ENCODE measurements at places on chromosomes 16 and 17.

- no peak for DNase-seq
Observed at GRCh38 chr17:9192010-9192409, 170.7 kb downstream of the NTN1 start.

DNA sequence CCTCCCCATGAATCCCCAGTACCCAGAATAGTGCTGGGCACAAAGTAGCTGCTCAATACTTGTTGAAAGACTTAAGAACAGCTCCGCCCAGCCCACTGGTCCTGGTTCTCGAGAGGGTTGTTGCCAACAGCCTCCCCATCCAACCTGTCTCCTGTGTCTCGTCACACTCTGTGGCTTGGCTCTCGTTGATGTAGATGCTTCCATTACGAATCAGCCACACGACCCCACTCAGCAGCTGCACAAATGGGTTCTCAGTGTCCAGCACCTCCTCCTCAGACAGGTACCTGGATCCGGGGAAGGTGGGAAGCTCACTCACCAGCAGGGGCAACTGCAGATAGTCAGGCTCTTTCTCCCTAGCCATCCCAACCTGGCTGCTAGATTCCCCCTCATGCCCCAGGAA is 2.1 kb downstream of the NAGPA start:
- DNase-seq, result no peak

GRCh38 chr16:79517156-79517555 is 83.4 kb downstream of the MAF start:
- DNase-seq, result no peak

- no peak for DNase-seq
Observed at GRCh38 chr17:68993112-68993511, 37.9 kb upstream of the ABCA8 start.

- no peak for DNase-seq
Observed at GRCh38 chr17:64138441-64138840, 8.5 kb upstream of the ERN1 start.

DNA sequence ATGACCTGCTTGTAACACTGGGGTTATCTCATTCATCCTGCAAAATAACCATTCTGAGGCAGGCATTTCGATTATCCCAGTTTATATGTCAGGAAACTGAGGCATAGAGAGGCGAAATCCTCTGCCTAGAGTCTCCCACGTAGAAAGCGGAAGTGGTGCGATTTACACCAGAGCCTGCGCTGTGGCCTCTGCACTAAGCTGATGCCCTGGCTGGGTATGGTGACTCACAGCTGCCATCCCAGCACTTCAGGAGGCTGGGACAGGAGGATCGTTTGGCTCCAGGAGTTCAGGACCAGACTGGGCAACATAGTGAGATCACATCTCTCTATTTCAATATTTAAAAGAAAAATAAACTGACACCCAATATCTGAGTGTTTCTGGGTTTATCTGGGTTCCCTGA is 59.3 kb upstream of the BCO1 start:
- DNase-seq, result no peak

DNA sequence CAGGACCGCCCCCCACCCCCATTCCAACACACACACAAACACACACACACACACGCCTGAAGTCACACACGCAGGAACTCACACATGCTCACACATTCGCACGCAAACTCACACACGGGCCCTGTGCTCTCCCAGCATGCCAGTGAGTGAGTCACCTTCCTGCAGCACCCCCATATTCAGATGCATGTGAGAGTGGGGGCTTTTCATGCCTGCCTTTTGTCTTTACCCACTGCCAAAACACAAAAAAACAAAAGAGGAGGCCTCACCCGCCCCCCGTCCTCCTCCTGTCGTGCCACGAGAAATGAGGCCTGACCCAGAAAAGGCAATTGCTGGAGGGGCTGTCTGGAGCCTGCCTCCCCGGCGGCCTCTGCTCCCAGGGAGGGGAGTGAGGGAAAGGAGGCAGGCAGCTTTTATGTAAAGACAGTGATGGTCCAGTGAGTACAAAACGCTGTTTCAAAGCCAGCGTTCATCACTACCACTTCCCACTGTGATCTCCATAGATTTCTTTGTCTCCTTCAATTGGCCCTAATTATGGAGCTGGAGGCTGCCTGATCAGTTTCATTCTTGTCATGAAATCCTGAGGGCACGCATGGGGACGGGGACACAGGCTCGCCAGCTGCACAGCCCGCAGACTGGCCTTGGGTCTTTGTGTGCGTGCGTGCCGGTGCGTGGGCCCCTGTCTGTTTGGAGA is 29.5 kb upstream of the GSE1 start:
- DNase-seq, result no peak

- no peak for DNase-seq
Observed at GRCh38 chr17:74755533-74755932, 7.1 kb downstream of the NHERF1 start.

GRCh38 chr17:64984851-64985521 is 65.7 kb upstream of the LRRC37A3 start:
- DNase-seq, result no peak

- DNase-seq, result no peak
Observed at GRCh38 chr16:68470461-68471150, 22.3 kb upstream of the SMPD3 start.

DNA sequence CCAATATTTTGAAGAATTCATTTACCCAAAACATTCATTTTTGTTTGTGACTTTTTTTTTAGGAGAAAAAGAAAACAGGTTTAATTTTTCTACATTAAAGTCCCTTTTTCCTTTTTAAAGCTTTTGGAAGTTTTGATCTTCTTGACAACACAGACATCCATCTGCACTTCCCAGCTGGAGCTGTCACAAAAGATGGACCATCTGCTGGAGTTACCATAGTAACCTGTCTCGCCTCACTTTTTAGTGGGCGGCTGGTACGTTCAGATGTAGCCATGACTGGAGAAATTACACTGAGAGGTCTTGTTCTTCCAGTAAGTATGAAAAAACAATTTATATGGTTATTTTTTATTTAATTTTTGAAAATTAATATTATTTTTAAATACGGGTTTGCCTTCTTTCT is 37.2 kb downstream of the SIAH1 start:
- DNase-seq, result no peak

DNA sequence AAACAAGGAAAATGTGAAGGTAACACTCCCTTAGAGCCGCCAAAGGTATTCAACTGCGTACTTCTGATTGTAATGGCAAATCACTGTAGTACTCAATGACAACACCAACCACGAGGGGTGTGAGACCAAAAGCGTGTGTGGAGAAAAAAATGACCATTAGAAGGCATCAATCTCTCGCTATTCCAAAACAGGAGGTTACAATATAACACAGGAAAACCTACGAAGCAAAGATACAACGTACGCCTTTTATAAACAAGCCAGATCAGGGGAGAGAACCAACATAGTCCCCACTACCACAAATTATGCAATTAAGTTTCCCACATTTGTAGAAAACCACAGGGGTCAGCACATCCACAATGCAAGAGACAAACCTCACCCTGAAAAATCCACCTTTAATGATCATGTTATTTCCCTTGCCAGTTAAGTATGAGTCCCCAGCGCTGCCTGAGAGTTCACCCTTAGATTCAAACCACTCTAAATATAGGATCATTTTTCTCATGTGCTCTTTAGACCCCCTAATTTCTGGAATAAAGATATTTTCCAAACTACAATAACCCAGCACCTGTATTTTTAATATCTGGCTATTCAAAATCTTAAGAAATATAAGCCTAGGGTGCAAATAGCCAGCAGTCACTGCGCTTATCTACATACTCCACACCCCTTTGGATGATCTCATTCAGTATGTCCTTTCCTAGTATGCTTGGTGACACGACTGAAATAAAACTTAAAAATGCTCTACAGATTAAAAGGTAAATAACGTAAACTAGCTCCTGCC is 12.4 kb downstream of the TEX14 start:
- DNase-seq, result no peak

DNA sequence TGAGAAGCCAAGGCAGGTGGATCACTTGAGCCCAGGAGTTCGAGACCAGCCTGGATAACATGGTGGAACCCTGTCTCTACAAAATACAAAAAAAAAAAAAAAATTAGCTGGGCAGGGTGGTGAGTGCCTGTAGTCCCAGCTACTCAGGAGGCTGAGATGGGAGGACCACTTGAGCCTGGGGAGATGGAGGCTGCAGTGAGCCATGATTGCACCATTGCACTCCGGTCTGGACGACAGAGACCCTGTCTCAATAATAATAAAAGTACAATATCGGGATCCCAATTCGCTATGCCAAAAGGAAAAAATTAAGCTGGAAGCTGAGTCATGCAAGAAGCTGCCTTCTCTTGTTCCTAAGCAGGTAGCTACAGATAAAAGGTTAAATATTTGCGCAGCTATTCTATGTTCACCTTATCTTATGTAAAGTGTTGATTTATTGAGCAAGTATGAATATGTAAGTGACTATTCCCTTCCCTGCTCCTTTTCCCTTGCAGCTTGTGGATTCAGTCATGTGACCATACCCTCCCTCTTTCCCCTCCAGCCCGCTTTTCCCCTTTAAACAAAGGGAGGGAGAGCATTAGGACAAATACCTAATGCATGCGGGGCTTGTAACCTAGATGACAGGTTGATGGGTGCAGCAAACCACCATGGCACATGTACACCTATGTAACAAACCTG is 112.0 kb downstream of the LITAF start:
- no peak for DNase-seq

DNA sequence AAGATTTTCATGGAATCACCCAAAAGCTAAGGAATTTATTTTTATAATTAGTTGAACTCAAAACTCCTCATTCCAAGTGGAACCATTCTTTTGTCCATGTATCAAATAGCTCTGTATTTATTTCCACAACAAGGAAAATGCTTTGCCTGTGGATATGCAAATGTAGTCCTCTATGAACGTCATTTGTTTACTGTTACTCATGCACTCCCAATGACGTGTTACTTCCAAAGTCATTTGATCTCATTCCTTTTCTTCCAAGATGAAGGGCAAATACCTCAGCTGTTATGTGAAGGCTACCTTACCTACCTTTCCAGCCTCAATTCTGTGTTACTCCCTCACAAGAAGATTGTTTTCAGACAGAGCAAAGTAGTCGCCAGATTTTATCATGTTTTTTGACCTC is 83.7 kb downstream of the ITFG1 start:
- DNase-seq, result no peak

DNA sequence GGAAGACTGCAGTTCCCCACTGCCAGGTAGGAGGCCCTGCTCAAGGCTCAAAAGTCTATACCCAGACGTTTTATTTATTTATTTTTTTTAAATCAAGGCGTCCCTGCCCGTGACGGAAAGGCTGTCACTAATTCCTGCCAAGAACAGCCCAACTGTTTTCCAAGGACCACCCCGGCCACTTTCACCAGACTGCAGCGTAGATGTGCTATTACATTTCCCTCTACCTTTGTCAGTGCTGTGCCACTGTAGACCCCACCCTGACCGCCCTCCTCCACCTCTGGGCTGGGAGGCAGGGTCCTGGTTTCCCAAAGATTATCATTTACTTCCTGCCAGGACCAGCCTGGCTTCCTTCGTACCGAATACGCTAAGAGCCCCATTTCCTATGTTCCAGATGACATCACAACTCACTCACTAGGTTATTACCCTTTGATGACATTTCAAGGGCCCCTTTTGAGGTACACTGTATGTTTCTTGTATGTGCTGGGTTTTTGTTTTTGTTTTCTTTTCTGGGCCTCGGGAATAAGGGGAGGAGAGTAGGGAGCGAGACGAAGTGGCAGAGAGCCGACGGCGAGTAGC is 6.3 kb upstream of the RNF227 start:
- no peak for DNase-seq

DNA sequence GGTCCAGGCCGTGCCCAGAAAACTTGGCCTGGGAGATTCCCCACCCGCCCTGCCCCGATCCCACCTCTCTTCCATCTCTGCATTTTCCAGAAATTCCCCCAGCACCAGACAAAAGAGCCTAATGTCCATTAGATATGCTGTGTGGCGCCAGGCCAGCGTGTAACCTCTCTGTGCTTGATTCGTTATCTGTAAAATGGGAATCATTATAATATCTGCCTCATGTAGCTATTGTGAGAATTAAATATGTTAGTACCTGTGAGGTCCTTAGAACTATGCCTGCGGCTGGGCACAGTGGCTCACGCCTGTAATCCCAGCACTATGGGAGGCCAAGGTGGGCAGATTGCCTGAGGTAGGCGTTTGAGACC is 33.6 kb upstream of the IL21R start:
- DNase-seq, result no peak

GRCh38 chr17:62866471-62866870 is 58.4 kb upstream of the MARCHF10 start:
- DNase-seq, result no peak

DNA sequence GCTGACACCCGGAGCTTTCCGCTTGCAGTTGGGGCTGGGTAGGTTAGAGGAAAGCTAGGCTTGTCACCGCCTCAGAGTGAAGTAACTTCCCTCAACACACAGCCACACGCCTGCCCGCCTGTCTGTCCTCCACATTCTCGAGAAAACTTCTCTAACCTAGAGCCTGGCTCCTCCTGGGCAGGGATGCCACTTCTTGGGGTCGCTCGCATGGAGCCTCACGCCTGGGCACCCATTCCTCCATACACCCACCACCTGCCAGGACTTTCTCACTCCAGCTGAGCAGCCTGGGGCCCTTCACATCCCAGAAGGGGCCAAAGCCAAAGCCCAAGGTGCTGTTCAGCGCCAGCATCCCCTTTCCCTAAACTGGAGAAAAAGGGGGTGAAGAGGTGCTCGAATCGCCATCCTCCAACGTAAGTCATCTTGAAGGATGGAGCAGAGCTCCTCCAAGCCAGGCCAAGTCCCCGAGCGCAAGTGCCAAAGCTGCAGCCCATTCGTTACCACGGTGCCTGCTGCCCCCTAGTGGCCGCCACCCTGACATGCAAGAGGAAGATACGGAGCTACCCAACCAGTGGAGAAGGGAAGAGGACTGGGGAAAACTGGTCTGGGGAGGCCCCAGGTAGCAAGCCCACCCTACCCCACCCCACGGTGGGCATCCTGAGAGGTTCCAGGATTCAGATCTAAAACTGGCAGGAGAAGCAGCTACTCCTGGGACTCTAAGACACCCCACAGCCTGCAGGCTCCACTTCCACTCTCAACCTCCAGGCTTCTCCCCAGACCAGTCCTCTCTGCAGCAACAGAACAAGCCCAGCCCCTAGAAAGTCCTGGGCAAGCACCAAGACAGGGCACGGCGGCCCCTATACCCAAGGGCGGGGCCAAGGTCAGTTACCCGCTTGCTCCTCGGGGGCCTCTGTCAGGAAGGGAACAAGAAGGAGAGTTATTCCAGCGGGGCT is 63.1 kb downstream of the MYO18A start:
- peak; percentile 61 for DNase-seq

DNA sequence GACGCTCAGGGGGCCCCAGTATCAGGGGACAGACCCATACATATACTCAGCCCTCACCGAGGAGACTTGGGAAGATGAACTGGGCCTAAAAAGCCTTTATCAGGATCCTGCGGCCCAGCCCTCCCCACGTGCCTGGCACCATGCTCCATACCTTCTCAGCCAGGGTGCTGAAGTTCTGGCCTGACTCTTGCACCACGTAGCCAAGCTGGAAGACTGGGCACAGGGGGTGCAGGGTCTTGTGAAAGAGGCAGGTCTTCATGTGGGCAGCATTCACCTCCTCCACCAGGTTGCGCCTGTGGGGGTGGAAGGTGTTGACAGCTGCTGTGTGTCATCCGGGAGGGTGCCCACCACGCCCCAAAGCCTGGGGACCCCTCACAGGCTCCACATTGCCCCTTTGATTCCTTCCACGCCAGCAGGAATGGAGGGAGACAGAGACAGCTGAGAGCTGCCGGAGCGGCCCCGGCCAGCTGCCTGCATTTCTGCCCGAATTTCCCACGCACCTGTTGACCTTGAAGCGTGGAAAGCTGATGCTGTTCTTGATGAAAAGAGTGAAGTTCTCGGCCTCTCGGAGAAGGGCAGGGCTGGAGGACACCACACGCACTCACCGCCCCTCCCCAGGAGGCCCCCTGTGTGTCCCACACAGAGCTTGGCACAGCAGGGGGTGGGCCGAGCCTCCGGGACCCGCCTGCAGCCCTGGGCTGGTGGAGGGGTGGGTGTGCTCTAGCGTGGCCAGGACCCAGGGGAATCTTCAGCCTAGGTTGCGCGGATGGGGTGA is 10.4 kb upstream of the CAMKK1 start:
- no peak for DNase-seq

Measured in stimulated activated CD4-positive, alpha-beta T cell treated with anti-CD3 and anti-CD28 coated beads, TNF-alpha, amount 100 ng/mL, for 1 hour (primary cell).